ENCODE measurements at places on chromosomes 1 and 21.

- no peak for DNase-seq
Measured at GRCh38 chr1:93531193-93531592, 83.3 kb downstream of the FNBP1L start.

DNA sequence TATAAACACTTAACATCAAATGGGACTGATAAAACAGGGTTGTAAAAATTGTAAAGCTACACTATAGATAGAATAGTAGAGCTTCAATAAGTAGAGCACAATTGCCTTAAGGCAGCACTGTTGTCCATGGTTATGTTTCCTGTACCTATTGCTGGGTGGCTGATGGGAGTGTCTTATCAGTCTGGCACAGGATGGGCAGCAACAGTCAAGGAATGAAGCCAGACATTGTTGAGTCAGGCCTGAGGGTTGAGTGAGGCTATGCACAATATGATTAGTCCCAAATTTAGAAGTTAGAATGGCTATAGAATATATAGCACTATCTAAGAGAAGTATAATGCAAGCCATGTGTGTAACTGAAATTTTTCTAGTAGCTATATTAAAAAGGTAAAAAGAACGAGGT, 25.0 kb upstream of the CD1D start:
- no peak for DNase-seq

DNA sequence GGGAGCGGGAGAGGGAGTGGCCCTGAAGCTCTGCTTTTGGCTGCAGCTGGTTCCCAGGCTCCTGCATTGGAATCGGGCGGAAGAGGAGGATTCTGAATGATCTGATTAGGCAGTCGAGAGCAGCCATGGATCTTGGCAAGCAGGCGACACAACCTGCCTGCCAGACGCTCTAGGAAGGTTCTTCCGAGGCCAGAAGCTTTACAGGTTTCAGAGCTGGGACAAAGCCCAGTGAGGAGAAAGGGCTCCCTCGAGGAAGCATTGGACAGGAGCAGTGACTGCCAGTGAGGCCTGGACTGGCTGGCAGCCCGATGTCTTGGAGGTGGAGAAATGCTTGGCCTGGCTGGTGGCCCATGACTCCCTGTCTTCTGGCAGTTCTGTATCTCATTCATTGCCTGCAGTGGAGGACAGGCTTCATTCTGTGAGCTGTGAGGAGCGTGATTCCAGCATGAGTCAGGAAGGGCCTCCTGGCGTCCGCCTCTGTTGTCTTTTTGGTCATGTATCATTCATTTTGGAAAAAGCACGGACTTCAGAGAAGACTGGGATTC, 132.7 kb upstream of the IPO9 start:
- DNase-seq = no peak

DNA sequence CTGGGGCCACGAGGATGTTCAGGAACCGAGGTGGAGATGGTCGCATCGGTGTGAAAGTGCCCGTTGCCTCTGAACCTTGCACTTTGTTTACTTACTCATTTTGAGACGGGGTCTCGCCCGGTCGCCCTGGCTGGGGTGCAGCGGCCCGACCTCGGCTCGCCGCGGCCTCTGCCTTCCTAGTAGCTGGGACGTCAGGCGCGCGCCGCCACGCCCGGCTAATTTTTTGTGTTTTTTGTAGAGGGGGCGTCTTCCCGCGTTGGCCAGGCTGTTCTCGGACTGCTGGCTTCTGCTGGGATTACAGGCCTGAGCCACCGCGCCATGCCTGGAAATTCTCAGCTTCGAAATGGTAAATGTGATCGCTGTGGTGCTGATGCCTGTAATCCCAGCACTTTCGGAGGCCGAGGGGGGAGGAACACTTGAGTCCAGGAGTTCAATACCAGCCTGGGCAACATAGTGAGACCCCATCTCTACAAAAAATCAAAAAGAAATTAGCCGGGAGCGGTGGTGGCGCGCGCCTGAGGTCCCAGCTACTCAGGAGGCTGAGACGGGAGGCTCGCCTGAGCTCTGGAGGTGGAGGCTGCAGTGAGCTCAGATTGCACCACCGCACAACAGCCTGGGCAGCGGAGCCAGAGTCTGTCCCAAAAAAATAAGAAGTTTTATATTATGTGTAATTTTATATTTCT, 684 bp upstream of the MRPL20 start:
- DNase-seq = peak; percentile 46

DNA sequence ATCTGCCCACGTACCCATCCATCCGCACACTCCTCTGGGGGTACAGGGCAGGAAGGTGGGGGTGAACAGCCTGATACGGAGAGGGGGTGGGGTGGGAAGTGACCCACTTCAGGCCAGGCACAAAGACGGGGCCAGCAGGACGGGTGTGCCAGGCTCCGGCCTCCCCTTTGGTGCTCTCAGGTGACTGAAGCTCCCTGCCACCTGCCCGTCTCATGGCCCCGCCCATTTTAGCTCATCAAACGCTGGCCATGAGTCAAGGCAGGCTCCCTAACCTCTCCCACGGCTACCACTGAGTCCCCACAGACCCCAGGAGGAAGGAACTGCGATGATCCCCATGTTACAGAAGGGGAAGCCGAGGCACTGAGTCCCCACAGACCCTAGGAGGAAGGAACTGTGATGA, 109.6 kb downstream of the CRYAA start:
- DNase-seq = no peak

GRCh38 chr1:228867108-228867950, 132.1 kb downstream of the RHOU start:
- no peak for DNase-seq

DNA sequence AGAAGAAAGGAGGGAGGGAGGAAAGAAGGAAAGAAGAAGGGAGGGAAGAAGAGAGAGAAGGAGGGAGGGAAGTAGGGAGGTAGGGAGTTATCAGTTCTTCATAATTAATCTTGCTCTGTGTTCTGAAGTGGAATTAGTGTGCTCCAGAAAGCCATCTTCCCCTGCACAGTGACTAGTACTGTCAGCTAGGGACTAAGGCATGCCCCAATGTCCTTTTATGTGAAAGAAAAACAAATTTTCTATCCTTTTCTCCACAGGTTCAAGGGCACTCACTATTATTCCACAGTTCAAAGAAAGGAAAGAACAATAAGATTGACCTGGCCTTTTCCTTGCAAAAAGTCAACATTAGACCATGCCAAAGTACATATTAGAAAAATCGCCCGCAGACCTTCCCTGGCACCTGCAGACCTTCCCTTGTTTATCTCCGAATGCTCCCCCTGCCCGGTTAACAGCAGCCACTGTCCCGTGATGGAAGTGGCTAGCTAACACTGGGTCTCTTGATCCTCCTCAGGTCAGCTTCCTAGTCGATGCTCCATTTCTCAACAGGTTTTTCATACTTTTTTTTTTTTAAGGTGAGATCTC, 107.2 kb upstream of the EDEM3 start:
- no peak for DNase-seq

GRCh38 chr1:24094554-24094953, 17.4 kb downstream of the MYOM3 start:
- DNase-seq = no peak

DNA sequence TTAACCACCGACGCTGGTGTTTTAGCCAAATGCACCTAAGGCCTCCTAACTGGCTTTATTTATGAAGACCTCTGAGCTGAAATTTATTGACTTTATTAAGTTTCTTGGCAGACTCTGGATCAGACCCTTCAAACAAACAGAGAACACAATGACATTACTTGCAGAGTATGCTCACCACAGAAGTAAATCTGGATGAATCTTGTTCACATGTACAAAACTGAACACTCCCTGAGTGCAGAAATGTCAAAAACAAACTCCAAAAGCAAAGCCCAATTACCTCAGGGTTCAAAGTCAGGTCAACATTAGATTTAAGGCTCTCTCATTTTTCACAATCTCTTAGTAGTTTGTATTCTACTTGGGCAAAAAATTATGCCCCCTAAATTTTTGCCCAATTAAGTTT, 218.6 kb downstream of the SLC45A1 start:
- DNase-seq = no peak

DNA sequence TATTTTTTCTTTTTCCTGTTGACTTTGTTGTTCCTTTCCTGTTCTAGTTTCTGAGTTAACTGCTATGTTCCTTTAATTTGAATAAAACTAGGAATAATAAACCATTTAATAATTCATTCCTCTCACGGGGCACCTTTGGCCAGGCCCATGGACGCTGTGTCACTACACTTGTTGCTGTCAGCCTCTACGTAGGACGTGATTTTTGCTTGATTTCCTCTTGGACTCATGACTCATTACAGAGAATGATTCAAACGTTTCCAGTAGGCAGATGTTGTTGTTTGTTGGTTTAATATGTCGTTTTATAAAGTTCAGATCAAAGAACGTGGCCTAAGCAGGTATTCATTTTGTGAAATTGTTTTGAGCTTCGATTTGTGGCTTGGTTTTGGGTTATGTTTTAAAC, 9.1 kb upstream of the SLC19A1 start:
- peak; percentile 58 for DNase-seq
